ENCODE measurements at places on chromosomes 13 and 19.

GRCh38 chr13:71831716-71832115, 35.3 kb downstream of the DACH1 start:
- DNase-seq: no peak

DNA sequence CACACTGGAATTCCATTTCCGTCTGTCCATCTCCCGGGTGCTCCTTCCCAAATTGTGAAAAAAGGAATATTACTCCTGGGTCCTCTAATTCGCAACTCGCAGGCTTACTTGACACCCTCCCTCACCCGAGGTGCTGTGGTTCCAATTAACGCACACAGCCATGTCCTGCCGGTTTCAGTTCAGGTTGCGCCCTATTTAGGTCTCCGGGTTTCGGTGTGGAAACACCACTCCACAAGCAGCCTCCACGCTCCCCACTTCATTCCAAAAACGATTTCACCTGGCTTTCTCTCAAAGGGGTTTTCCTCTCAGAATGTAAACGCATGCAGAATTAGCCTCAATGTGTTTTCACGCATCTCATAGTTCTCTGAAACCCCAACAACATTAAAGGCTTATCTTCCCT, 37.9 kb downstream of the NAXD start:
- no peak for DNase-seq

DNA sequence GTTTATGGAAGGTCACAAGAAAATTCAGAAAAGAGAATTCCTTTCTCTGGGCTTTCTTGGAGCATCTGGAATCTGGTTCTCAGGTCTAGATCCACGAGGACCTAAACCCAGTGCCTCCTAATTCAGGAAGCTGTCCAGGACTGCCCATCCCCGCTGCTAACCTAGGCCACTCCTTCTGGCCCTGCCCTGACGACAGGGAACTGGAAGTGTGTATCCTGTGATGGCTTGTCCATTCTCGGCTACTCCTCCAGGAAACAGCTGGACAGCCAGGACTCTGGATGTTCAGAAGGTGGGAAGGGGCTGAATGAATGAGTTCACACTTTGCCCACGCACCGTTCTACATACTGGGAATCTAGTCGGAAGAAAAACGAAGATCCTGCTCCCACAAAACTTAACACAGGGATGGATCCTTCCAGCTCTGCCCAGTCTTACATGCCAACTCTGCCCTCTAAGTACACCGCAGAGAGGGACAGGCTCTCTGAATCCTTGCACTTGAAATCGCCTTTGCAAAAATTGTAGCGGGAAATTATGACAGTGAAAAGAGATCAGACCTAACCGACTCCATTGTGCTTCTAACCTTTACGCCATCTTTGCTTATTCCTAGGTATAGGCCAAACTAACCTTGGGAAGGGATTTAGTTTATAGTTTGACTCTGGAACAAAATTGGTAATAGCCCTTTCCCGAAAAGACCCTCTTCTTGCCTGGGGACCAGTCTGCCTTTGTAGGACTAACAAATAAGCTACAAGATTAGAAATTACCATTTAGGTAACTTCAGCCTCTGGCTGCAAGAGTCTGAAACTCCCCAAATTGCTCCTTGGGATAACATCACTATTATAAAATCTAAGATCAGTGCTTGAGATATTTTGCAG, 1.8 kb downstream of the LSM4 start:
- no peak for DNase-seq

DNA sequence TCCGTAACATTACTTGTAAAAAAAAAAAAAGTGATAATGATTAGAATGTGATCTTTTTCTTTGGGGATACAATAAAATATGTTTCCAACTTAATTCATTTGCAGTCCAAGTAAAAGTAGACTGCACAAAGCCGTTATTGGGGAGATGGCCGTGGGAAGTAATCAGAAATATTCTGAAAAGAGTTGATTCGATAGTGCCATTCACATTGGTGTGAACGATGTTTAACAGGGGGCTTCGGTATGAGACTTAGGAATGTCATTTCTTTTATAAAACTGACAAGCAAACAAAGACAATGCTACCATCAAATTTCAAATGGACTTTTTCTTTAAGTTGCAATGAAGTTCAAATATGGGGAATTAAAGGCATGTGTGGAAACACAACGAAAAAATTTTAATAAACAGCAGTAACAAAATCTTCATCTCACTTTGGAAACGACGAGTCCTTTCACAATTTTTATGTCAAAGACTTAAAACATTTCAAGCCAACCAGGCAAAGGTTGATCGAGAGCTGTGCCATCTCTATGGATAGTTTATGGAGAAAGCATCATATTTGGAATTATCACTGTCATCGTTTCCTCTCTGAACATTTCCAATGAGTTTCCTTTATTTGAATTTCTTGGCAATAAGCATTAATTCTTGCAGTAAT, 1.7 kb upstream of the ZIC5 start:
- DNase-seq: no peak

GRCh38 chr19:5623397-5624017, 624 bp downstream of the SAFB start:
- DNase-seq: no peak

Measured in DMS53 (cell line).